Cardiac fibroblast (primary cell): ENCODE measurements at places on chromosomes 5 and 9.
A peak's percentile ranks its signal among the peaks of the same experiment; 100 is the strongest.

DNA sequence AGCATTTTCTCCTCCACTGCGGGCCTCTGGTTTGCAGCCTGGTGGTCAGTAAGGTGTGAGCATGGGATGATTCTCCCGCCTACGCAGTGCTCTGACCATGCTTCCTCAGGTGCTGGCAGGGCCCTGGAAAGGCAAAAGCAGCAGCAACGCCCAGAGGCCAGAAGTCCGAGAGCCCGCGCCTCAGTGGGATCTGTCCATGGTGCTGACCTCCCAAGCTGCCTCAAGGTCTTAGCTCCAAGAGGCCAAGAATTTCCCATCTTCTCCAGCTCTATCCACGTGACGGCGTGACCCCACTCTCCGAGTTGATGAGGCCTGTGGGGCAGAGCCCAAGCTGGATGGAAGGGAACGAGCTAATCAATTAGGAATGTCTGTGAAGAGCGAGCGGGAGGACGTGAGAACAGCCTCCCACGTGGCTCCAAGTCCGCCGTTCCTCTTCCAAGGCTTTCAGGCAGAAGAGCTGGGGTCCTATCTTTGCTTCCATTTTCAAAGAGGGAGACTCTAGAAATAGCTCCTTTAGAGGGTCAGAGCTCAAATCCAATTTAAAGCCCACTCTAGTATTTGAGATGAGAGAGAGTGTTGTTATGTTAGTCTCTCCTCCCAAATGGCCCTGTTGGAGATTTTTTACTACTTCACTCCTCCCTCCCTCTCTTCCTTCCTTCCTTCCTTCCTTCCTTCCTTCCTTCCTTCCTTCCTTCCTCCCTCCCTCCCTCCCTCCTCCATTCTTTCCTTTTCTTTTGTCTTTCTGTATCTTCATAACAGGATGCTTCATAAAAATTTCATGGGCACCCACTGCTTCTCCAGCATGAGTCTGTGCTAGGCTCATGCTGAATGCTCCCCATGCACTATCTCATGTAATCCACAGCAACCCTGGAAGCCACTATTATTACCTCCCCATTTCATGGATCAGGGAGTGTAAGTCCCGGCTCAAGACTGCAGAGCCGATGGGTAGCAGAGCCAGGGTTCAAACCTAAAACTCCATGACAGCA, 69.3 kb downstream of the OLFM1 start:
- DNase-seq, result peak; percentile 57

DNA sequence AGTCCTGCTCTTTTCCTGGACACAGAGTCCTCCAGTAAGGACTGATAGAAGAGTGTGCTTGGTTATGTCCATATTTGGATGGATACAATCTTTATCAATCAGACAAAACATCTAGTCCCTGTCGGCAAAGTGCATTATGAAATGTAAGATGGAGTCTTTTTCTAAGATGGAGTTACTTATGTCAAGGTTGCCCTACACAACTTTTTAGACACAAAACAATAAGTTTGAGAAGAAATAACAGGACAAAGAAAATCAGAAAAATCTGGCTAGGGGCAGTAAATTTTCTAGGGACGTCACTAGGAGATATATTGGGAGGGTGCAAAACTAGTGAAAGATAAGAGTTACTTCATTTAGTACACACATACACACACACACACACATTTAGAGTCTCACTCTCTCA, 23.3 kb upstream of the SUB1 start:
- no peak for DNase-seq

DNA sequence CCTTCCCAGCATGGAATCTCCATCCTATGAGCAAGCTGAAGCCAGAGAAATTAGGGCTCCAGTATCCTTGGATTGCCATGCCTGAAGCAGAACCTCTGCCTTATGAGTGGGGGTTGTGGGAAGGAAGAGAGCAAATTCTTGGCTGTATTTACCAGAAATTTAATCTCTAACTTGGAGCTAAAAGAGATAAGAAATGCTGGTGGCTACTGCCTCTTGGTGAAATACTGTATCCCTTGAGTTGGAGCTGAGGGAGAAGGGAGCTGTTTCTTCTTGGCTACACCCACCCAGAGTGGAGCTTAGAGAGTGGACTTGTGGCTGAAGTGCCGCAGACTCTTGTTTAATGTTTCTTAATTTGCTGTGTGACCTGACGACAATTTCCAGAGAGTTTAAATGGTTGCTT, 447.3 kb downstream of the ARHGEF28 start:
- DNase-seq, result peak; percentile 75

GRCh38 chr5:137891849-137892248, 2.6 kb downstream of the PKD2L2 start:
- DNase-seq, result no peak

DNA sequence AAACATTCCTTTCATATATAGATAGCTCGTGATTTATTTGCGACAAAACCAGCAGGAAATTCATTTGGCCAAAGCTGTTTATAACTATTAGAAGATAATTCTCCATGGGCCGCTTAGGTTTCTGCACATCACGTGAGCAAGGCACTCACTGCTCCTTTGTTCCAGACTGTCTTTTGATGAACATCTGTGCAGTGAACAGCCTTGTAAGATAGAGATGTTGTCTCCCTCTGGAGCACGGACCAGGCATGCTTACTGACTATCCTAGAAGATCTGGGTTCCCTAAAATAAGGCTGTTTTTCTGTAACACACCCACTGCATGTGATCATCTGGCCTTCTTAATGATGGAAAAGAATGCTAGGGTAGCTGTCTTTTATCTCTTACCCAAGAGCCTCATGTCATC, 30.9 kb downstream of the YIPF5 start:
- DNase-seq, result peak; percentile 44

- DNase-seq, result peak; percentile 27
These were observed 375 bp downstream of the NOP16 start for GRCh38 chr5:176388003-176388443.

- no peak for DNase-seq
These were observed 135.6 kb upstream of the LPCAT1 start for GRCh38 chr5:1659100-1659981.

DNA sequence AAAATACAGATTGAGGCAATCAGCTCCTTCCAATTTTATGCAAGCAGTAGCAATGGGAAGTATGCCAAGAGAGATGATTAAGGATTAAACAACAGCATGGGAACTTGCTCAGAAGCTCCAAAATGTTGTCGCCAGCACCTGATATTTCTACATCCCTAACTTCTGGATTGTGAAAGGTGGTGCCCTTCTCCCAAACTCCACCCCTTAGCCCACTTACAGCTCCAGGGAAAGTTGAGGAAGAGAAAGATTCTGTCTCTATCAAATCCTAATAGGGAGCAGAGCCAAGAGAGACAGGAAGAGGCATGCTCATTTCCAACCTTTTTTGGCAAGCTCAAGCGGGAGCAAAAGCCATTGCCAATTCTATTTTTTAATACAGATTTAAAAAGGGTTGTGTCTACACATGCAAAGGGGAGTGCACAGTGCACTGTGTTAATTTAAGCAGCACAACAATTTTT, 92.4 kb upstream of the NR3C1 start:
- peak; percentile 87 for DNase-seq

GRCh38 chr9:34599546-34599945, 10.0 kb upstream of the CNTFR start:
- DNase-seq, result no peak

- no peak for DNase-seq
These were observed 6.9 kb downstream of the UGT3A2 start for GRCh38 chr5:36059571-36060419.

GRCh38 chr9:30574355-30575151, 1809.9 kb upstream of the ACO1 start:
- no peak for DNase-seq

- no peak for DNase-seq
These were observed 80.8 kb downstream of the TLR4 start for GRCh38 chr9:117784996-117785395.

DNA sequence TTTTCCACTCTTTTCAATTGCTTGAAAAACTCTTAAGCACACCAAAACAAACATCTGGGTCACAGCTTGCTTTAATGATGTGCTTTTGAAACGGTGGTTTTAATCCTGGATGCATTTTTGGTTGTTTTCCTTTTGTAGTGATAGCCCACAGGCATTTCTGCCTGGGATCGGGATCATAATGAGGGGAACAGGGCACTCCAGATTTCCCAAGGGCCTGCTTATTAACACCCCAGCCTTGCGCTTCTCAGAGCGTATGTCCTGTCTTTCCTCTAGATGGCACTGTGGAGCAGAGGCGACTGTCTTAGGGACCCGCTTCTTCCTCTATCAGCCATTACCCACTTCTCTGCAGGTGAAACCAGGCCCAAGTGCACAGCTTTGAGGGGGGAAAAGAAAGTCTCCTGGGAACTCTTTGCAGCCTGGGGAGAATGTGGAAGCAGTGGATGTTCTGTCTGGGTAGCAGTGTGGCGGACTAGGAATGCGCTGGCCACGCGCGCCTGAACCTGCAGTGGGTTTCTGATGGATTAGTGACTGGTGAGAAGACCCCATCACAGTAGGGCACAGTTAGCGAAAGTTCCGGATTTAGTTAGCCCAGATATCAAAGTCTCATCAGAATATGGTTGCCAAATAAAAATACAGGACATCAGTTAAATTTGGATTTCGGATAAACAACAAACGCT, 190.1 kb downstream of the GNA14 start:
- DNase-seq, result peak; percentile 74

DNA sequence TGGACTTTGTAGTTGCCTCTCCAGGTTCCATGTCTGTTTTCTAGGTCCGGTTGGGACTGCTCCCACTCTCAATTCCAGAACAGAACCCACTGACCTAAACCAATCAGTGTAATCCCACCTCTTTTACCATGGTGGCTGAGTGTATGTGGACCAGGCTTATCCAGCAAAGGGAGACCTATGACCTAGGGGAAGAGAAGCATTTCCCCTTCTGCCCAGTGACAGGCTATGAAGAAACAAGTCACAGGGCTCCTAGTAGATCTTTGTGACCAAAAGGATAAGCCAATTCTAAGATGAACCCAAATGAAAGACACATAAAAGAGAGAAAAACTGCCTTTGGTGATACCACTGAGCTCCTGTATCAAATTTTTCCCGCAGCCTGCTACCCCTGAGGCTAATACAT, 6.3 kb downstream of the NMRK1 start:
- no peak for DNase-seq

DNA sequence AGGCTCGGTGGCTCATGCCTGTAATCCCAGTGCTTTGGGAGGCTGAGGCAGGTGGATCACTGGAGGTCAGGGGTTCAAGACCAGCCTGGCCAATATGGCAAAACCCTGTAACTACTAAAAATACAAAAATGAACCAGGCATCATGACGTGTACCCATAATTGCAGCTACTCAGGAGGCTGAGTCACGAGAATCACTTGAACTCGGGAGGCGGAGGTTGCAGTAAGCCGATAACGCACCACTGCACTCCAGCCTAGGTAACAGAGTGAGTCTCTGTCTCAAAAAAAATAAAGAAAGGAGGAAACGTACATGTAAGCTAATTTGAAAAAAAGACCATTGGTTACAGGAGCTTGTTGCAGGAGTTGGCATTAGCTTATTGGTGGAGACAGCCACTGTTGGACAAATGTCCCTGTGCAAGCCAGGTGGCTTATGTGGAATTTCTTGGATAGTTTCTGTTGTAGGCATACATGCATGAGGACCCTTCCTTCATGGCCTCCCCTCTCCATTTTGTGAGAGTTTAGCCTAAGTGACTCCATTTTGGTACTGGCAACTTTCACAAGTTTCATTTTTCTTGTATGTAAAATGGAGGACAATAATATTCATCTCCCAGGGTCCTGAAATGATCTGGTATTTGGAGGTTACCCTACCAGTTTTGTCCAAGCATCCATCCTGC, 16.8 kb upstream of the RAB14 start:
- no peak for DNase-seq

GRCh38 chr9:133882849-133883755, 109.0 kb downstream of the VAV2 start:
- no peak for DNase-seq

DNA sequence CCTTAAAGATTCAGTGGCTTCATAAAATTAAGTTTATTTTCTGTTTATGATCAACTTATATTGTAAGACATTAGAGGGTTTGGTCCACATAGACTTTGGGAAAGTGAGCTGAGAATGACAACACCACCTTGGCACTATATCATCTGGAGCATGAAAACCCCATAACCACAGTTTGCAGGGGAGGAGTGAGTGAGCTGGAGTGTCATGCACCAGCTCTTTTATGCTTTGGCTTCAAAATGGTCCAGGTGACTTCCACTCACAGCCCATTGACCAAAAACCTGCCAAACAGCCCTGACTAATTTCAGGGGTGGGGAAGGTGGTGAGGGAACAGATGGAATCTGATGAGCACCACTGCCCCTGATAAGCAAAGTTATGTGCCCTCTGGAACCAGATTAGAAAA, 295.8 kb downstream of the DMRTA1 start:
- no peak for DNase-seq

GRCh38 chr5:15683332-15683731, 183.4 kb downstream of the FBXL7 start:
- peak; percentile 67 for DNase-seq

DNA sequence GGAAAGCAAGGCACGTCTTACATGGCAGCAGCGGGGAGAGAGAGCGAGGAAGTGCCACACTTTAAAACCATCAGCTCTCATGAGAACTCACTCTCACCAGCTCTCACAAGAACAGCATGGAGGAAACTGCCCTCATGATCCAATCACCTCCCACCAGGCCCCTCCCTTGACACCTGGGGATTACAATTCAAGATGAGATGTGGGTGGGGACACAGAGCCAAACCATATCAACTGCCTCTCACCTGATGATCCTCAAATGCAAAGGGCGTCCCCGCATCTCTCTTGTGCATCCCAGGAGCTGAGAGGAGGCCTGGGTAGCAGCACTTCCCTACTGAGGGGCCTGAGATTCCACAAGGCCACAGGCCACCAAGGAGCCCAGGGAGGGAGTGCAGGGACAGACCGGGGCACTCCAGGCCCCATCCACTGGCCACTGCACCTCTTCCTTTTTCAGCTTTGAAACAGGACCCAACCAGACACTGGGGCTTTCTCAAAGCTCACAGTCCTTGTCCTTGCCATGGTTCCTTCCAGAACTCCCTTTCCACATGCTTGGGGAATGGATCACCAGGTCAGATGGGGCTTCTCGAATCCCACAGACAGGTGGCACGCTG, 54.5 kb upstream of the IL17B start:
- DNase-seq, result peak; percentile 68

- DNase-seq, result no peak
These were observed 118.1 kb downstream of the CCDC171 start for GRCh38 chr9:15670894-15671293.

GRCh38 chr9:20402273-20402875, 219.9 kb downstream of the MLLT3 start:
- DNase-seq, result peak; percentile 9

DNA sequence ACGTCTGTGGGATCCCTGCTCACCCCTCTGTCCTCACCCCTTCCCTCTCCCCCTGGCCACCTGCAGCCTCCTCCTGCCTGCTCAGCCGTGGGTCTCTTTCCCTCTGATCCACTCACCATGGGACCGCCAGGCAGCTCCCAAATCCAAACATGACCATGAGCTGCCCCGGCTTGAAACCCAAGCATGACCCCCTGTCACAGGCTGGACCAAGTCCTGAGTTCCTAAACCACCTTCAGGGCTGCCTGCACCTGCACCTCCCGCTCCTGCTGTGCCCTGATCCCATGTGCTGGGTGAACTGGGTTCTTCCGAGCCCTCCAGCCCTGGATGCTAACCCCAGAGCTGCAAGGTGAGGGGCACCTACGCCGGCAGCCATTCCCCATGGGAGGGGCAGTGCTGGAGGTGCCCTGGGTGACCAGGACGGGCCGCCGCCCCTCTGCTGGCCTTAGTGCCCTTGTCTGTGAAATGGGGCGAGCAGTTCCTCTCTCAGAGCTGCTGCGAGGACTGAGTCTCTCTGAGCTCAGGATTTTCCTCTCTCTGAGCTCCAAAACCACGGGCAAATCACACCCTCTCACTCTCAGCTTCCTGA, 149.6 kb downstream of the GAPVD1 start:
- DNase-seq, result no peak

GRCh38 chr5:169085212-169085611, 215.7 kb downstream of the SLIT3 start:
- no peak for DNase-seq

- DNase-seq, result no peak
These were observed 43.7 kb upstream of the GABRA1 start for GRCh38 chr5:161804263-161804662.
